ENCODE measurements at places on chromosomes 6 and 20.

DNA sequence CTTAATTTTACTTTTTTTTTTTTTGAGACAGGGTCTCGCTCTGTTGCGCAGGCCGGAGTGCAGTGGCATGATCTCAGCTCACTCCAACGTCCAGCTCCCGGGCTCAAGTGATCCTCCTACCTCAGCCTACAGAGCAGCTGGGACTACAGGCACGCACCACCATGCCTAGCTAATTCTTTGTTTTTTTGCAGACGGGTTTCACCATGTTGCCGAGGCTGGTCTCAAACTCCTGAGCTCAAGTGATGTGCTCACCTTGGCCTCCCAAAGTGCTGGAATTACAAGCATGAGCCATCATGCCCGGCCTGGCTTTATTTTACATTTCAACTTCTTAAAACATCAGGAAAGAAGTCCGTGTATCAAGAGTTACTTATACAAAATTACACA, 5.7 kb downstream of the OSER1 start:
- DNase-seq = no peak

GRCh38 chr6:1065986-1066385, 245.9 kb upstream of the FOXQ1 start:
- no peak for DNase-seq

GRCh38 chr20:36202891-36203338, 33.4 kb upstream of the AAR2 start:
- peak; percentile 58 for DNase-seq

DNA sequence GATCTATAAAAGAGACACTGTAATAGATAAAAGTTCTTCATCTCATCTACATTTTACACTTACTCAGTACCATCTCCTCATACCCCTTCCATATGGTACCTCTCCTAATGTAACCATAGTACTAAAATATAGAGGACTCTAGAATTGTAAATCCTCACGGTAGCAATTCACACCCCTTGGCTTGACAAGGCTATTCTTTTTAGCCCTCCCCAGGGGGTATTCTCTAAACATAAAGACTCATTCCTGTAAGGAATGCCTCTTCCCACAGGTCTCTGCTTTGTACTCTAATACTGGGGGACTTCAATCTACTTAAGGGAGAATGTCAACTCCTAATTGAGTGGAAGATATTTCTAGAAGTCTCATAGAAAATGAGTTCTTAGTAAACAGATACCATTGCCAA, 85.9 kb downstream of the VIP start:
- no peak for DNase-seq

GRCh38 chr6:103983860-103984259, 875.9 kb downstream of the HACE1 start:
- no peak for DNase-seq

DNA sequence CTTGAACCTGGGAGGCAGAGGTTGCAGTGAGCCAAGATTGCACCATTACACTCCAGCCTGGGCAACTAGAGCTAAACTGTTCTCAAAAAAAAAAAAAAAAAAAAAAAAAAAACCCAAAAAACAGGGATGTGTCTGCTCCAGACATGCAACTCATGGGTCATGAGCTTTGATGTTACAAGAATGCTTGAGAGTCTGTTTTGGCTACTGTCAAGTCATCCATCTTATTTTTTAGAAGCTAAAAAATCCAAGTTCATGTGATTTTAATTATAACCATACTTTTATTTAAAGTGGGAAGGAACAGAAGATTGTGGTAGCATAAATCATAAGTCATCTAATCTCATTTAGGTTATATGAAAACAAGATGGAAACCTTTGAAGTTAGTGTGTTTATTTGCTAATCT, 120.6 kb downstream of the PDE7B start:
- no peak for DNase-seq

DNA sequence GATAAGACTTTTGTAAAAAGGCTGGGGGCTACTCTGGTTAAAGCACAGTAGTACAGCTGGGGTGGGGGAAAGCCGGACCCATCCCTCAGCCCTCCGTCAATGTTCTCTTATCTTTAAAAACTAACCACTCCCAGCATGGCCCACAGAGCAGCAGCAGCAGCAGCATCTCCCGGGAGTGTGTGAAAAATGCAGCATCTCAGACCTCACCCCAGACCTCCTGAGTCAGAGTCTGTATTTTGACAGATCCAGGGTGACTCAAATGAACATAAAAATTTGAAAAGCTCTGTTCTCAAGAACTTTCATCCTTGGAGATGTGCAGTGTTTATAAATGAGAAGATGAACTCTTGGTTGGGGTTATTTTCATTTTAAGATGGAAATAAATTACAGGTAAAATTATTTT, 277.7 kb upstream of the ECI2 start:
- no peak for DNase-seq

DNA sequence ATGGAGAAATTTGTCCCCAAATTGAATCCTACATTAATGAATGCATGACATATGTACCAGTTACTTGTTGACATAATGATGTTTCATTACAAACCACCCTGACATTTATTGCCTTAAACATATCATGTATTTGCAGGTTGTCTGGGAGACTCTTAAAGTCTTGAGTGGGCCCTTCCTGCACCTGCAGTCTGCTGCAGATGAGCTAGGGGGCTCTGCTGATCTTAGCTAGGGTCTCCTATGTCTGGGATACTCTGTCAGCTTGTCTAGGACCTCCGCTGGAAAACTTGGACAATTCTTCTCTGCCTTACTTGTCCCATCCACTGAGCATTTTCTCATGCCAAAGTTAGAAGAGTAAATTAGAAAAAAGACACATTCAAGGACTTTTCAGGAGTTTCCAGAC, 581.6 kb downstream of the HAO1 start:
- DNase-seq = no peak

- no peak for DNase-seq
Observed at GRCh38 chr20:40335437-40335836, 353.6 kb downstream of the MAFB start.

DNA sequence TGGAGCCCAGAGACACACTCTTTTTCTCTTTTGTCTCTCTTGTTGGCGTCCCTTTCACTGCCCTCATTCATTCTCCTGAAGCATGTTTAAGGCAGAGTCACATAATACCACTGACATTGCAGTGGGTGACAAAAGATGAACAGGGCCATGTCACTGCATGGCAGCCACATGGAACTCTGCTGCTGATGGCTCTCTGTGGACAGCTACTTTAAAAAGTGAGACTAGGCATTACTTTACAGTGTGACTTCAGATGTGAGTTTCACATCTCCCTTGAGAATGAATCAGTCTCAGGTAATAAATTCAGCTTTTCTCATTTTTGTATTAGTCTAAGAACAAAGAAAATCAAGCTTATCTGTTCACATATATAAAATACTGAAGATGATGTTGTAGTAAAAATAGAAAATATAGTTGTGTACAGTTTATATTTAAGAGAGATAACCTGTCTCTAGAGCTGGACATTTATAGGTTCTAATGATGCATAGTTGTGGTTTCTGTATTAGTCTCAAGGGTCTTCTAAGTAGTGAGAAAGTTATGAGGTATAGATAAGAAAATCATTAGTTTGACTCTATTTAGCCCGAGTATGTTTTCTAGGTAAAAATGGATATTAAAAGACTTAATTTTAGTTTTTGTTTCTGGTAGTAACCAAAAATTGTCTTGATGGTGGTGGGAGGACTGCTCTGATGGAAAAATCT, 6.1 kb downstream of the MRS2 start:
- DNase-seq = no peak

DNA sequence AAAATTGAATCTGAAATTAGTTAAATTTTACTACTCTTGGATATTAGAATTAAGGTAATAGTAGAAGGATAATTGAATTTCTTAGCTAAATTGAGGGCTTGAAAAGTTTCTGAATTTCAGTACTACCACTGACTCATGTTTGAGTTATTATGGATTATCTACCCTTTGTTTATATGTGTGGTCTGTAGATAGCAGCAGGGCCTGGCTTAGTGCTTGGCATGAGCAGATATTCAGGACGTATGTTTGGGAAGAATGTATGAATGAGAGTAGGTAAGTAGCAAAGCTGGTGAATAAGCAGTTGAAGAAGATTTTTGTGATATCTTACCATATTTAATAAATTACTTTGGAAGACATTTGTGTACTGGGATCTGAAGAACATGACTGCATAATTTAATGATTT, 152.7 kb downstream of the MACROD2 start:
- DNase-seq = no peak

DNA sequence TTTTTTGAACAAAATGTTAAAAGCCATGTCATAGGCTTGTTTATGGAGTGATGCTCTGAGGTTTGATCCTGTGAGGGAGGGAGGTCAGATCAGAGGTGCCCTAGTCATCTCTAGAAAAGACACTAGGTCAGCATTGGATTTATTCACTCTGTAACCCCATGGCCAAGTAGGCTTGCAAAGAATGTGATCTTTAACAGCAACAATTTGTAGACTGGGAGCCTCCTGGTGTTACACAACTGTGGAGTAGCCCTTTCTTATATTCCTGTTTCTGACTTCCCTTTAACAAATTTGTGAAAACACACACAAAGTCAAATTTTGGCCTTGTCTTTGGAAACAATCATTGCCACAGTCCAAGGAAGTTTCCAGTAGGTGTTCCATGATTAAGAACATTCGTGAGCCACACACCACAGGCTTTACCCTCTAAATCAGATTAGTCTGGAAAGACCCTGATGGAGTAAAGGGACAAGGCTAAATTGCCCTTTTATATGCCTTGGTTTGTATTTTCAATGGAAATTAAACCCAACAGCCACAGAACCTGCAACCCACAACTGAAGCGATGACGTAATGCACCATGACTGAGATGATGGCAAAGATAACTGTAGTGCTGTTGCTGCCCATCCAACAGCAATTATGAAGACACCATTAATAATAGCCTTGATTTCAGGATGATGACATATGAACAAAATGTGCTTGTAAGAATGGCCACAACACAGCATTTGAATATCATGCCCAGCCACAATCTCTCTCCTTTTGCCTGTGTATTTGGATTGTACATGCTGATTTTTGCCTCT, 22.1 kb downstream of the SCP2D1 start:
- no peak for DNase-seq

GRCh38 chr6:52820198-52820597, 16.6 kb upstream of the GSTA1 start:
- DNase-seq = no peak

- DNase-seq = no peak
Observed at GRCh38 chr6:19669206-19669605, 168.0 kb upstream of the ID4 start.

GRCh38 chr6:106460481-106460880, 100.0 kb downstream of the CRYBG1 start:
- DNase-seq = no peak

Measured in activated CD4-positive, CD25-positive, alpha-beta regulatory T cell (primary cell).